Astrocyte (in vitro differentiated cells and primary cell): ENCODE measurements at places on chromosomes 11 and 22.

- no peak for DNase-seq
These were observed 110.4 kb downstream of the ELP4 start for GRCh38 chr11:31619980-31620379.

GRCh38 chr22:25536589-25536988 lies 27.9 kb upstream of the GRK3 start:
- DNase-seq = no peak

GRCh38 chr11:34605481-34606325 lies 15.2 kb upstream of the EHF start:
- no peak for DNase-seq

GRCh38 chr11:27089746-27090145 lies 49.1 kb downstream of the BBOX1 start:
- no peak for DNase-seq

DNA sequence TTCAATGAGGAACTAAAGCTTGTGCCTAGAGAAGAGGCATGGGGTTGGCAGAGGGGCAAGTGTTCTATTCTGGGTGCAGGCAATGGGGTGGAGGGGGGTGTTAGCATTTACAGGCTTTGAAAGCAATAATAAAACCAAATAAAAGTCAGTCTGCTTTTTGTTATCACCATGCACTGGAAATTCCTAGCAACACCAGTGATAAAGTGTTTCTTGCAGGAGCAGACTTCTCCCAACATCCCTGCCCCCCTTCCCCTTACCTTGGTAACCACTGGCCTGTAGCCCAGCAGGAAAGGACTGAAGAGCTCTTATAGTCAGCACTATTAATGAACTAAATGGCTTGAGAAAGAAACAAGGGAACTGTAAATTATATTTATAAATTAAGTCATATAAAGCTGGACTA lies 65.2 kb upstream of the SESN3 start:
- DNase-seq = peak; percentile 44

DNA sequence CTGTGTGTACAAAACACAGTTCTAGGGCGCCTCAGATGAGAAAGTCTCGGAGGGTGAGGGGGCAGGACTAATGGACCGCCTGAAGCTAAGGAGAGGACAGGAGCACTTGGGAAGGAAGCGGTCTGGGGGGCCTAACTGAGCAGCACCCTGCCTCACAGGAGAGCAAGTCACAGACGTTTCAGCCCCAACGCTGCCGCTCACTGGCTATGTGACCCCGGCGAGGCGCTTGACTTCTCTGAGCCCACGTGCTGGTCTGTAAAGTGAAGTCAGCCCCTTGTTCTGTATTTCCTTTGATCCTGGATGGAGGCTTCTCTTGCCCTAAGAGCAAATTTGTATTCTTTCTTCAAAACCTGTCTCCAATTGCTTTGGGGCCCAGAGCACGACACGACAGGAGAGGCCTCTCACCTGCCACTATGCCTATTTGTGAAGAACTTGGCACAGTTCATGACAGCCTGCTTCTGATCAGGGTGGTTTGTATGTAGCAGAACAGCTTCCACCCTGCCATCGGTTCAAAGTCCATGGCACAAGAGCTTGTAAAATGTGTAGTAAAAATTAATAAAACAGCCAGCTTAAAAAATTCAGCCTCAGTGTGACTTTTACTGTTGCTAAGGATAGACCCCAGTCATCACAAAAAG lies 59.1 kb downstream of the WNT11 start:
- no peak for DNase-seq

DNA sequence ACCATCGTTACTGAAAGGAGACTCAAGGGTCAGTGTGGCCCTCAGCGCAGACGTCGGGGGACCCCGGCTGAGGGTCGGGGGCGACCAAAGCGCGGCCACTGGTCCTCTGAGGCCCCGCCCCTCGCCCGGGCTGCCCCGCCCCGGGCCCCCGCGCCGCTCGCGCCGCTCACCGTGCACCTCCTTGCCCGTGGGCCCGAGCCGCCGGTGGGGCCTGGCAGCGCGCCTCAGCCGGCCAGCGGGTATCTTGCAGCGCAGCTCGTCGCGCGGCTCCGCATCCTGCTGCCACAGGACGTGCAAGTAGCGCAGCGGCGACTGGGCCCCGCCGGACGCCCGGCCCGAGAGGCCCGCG lies 419 bp downstream of the ANKRD54 start:
- DNase-seq = no peak

DNA sequence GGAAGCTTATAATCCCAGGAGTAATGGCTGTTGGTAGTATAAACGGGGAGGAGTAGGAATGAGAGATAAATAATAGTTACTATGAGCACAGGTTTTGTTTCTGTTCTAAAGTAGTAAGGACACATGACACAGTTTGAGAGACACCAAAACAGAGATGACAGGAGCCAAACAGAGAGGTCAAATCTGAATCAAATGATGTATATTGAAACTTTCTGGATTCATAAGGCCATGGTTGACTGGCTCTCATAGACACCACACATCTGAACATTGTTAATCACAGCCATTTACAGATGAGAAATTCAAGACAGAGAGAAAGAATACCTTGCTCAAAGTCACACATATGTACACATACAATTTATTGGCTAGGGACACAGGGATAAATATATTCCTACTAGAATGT lies 63.4 kb upstream of the UCP3 start:
- DNase-seq = no peak

- no peak for DNase-seq
These were observed 96.7 kb downstream of the RPS6KA4 start for GRCh38 chr11:64455456-64456261.

DNA sequence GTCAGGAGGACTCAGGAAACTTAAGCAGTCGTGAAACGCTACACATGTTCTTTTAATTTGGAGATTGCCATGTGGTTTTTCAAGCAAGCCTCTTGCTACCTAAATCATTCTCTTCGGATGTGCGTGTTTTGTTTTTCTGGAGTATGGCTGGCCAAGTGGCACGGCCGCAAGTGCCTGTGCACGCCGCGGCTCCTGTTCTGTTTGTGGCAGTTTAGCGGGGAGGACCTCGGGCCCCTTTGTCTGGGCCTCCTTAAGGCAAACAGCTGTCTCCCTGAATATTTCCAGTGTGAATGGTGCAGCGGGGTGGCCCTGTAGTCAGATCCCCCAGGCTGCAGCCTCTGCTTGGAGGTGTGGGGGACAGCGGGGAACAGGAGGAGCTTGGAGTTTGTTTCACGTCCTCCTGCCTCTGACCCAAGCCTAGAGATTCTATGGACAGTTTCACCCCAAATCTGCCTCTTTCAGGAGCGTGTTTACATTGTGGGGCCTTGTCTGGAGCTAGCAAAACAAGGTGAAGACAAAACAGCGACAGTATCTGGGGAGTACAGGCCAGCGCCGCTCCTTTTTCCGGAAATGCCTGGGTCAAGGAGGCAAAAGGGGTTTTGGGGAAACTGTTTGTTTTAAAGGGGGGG lies 1.3 kb downstream of the LRP5 start:
- no peak for DNase-seq

DNA sequence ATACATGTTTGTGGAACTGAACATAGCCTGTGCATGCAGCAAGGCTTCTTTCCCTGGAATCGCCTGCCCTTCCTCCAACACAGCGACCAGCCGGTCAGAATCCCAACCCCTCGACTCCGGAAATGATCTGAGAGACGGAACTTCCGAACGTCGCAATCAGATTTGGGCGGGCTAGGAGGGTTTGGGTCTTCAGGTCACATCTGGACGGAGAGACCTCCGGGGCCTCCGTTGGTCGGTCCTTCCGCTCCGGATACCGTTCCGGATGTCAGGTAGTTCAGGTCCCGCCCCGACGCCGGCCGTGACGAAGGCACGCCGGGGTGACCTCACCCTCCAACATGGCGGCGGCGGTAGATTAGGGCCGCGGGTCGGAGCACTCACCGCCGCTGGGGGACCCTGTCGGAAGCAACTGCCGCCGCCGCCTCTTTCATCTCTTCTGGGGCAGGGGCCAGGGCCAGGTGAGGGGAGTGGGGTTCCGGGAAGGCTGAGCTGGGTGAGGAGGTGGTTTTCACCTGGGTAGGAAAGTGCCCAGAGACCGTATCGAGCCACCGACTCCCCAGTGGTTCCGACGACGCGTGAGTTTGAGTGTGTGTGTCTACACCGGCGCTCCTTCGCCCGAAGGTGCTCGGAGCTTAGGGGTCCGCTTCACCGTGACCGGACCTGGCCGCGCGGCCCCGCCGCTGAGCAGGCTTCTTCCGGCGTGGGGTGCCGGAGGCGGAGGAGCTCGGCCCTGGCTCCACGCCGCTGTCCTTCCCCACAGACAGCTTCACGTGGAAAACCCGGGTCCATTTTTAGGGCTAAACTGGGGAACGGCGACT lies at the start of gene BCL2L13:
Gene BCL2L13, plus strand, starts transcription at position 326 of the 815 bp plus-strand sequence. CDS start 16,955 bp downstream, outside the sequence.
- peak; percentile 84 for DNase-seq

- no peak for DNase-seq
These were observed 39.7 kb upstream of the SUSD2 start for GRCh38 chr22:24141586-24141985.

GRCh38 chr11:66172146-66172545 lies 96.3 kb upstream of the RAB1B start:
- DNase-seq = peak; percentile 81

DNA sequence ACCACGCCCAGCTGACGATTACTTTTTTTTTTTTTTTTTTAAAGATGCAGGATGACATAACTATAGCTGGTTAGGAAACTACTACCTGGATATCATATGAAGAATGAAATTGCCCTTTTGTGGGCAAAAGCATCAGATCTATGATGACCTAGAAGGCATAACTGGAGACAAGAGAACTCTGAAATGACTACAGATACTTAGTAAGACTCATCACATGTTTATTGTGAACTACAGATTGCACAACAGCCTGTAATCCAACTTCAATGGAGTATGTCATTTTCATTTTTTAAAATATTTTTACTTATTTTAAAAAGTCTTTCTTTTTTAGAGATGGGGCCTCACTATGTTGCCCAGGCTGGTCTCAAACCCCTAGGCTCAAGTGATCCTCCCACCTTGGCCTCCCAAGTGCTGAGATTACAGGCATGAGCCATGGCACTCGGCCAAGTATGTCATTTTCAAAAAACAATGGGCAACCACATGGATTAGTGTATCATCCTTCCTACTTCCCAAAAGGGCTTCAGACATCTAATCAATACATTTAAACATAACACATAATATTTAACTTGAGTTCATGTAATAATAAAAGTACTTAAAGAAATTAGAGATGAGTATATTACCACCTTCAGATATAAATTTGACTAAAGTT lies 3.3 kb downstream of the MTMR2 start:
- no peak for DNase-seq

GRCh38 chr11:11416502-11416901 lies 63.5 kb upstream of the CSNK2A3 start:
- DNase-seq = peak; percentile 74

- DNase-seq = peak; percentile 58
These were observed 20.4 kb upstream of the EHF start for GRCh38 chr11:34600339-34601084.

- DNase-seq = no peak
These were observed 59.4 kb downstream of the DDI1 start for GRCh38 chr11:104095791-104096190.

DNA sequence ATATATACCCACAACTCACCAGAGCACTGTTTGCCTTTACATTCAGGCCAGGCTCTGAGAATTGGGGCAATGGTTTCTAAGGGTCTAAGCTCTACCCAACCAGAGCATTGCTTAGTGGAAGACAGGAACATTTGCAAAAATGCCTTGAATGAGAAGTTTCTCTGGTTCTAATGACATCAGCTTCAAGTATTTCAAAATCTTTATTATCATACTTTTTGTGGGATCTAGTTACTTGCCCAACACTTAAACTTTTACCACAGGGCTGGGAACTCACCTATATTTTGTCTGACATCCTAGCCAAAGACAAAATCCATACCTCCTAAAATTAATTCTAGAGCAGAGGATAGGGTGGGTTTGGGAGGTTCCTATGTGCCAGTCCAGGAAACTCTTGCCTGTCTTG lies 51.5 kb downstream of the INSC start:
- DNase-seq = no peak

DNA sequence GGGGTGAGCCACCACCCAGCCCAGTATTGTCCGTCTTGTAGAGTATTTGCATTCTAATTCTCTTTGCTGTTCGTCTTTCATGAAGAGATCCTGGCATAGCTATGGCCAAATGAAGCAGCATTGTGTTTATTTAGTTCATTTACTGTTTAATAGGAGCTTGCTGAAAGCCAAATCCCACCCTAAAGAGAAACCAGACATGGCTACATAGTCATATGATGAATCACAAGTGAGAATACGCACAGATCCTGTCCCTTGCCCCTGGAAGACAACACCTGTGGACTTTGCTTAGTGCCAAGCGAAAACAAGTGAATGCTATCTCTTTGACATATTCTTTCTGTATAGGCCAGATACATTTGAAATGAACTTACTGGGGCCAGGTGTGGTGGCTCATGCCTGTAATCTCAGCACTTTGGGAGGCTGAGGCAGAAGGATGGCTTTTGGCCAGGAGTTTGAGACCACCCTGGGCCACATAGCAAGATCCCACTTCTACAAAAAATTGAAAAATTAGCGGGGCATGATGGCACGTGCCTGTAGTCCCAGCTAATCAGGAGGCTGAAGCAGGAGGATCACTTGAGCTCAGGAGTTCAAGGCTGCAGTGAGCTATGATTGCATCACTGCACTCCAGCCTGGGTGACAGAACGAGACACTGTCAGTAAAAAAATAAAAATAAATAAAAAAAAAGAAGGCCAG lies 5.1 kb upstream of the ARFGAP3 start:
- peak; percentile 89 for DNase-seq
